ENCODE measurements at places on chromosomes 13 and 19.
A peak's percentile ranks its signal among the peaks of the same experiment; 100 is the strongest.

- DNase-seq: peak; percentile 35
Observed at GRCh38 chr19:5407356-5407755, 47.9 kb upstream of the ZNRF4 start.

DNA sequence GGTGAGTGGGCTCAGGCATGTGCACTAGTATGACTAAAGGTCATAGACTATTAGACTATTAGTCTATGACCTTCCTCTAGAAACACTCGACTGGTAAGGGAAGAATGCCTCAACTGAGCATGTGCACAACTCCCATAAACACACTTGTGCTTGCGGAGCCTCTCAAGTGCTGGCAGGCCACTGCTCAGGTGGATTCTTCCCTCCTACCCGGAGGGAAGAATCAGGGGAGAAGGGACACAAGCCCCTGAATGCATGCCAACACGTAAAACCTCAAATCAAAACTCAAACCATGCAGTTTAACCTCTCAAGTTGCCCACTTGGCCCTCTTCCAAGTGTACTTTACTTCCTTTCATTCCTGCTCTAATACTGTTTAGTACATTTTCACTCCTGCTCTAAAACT is 287.6 kb upstream of the SGCG start:
- no peak for DNase-seq

- no peak for DNase-seq
Observed at GRCh38 chr19:14413693-14414181, 5.4 kb downstream of the DDX39A start.

GRCh38 chr19:52171321-52172169 is at the start of gene ZNF836:
TSS of gene ZNF836 (minus strand) at chr19:52171621. CDS start at chr19:52168072, 3,549 bp downstream.
- DNase-seq: peak; percentile 71

DNA sequence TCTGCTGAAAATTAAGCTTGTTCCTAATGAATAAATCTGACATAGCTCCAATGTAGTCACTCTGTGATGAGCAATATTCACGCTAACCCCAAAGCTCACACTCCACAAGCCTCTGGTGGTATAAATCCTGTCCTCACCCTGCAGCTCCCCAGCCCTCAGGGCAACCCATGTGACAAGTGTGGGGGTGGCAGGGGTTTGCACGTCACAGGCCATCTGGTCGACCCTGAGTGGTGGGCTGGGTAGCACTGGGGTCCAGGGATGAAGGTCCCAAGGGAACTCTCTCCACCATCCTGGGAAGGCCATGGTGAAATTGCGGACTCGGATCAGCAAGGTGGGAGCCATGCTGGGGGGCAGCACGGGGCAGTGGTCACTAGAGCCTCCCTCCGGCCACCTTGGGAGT is 100.0 kb upstream of the SOX1 start:
- DNase-seq: no peak

Measured in PC-3 (cell line).